Activated CD8-positive, alpha-beta memory T cell treated with anti-CD3 and anti-CD28 coated beads, Interleukin-2, amount 10 ng/mL, durations not matched to agents 7 days and 5 days (primary cell): ENCODE measurements at places on chromosomes 2 and 18.

GRCh38 chr2:237101118-237101979 lies 15.7 kb downstream of the COPS8 start:
- peaks cover 29% of the 10 kb centered on the region for H3K36me3 ChIP-seq
- no peak overlapping the region for H3K27ac ChIP-seq
- H3K4me3 ChIP-seq, result no peak overlapping the region
- no peak for DNase-seq

DNA sequence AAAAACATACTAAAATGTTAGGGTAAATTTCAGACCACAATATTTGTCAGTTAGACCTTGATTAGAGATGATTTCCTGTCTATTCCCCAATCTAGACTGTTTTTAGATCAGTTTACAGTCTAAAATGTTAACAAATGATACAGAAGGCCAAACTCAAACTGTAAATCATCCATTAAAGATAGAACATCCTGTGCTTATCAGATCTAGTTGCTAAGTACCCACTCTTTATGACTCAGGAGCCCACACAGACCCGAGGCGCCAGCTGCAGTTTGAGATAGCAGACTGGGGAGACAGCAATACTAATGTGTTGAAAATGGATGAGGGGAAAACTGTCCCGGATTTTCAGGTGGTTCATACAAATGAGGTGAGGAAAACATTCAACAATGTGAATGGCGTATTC lies 113.3 kb downstream of the SCG2 start:
- H3K4me3 ChIP-seq, result no peak overlapping the region
- H3K27ac ChIP-seq, result no peak overlapping the region
- H3K4me1 ChIP-seq, result no peaks in the 10 kb centered on the region
- H3K36me3 ChIP-seq, result no peaks in the 10 kb centered on the region

GRCh38 chr18:22915337-22915736 lies 17.8 kb upstream of the RBBP8 start:
- no peaks in the 10 kb centered on the region for H3K36me3 ChIP-seq
- no peak for DNase-seq
- H3K27me3 ChIP-seq, result peaks cover 8% of the 10 kb centered on the region
- no peak overlapping the region for H3K27ac ChIP-seq
- no peaks in the 10 kb centered on the region for H3K4me1 ChIP-seq

DNA sequence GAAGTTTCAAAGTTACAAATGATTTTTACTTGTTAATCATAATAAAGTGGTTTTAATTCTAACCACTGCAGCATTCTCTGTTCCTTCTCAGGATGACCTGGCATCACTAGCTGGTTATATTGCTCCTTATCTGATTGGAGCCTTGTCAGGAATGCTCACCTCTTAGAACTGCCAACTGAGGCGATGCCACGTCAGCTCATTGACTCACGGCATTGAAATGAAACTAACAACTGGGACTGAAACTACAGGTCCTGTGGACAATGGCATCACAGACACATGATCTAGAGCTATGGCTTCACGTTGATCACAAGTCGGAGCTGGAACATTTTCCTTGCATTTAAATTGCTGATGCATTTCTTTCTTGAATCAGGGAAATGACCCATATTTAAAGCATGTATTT lies 54.9 kb upstream of the MAP2 start:
- DNase-seq, result no peak
- H3K4me1 ChIP-seq, result no peaks in the 10 kb centered on the region
- H3K36me3 ChIP-seq, result no peaks in the 10 kb centered on the region
- H3K27me3 ChIP-seq, result no peaks in the 10 kb centered on the region
- H3K27ac ChIP-seq, result no peak overlapping the region

GRCh38 chr2:113225263-113226259 lies 51.8 kb downstream of the PSD4 start:
- H3K4me3 ChIP-seq, result no peak overlapping the region
- peaks cover 2% of the 10 kb centered on the region for H3K27me3 ChIP-seq
- H3K27ac ChIP-seq, result no peak overlapping the region

GRCh38 chr18:7980136-7980535 lies 413.0 kb downstream of the PTPRM start:
- H3K27me3 ChIP-seq, result no peaks in the 10 kb centered on the region
- no peak overlapping the region for H3K4me3 ChIP-seq
- no peaks in the 10 kb centered on the region for H3K36me3 ChIP-seq

DNA sequence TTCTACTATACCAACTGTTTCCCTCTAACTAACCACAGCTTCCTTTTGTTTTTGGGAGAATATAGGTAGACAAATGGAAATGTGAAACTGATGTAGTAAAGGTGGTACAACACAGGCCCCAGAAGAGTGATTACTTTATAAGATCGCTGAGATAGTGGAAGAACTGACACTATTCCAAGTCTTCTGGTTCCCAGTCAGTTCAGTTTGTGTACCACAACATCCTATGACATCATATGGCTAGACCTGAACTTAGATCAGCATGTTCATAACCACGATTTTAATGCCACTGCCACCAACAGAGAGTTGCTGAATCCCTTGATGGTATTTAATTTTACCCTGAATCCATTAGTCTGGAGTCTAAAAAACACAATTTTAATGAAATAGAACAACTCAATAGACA lies 328.9 kb downstream of the GPD2 start:
- H3K36me3 ChIP-seq, result peaks cover 2% of the 10 kb centered on the region
- peaks cover 5% of the 10 kb centered on the region for H3K27me3 ChIP-seq
- DNase-seq, result no peak

DNA sequence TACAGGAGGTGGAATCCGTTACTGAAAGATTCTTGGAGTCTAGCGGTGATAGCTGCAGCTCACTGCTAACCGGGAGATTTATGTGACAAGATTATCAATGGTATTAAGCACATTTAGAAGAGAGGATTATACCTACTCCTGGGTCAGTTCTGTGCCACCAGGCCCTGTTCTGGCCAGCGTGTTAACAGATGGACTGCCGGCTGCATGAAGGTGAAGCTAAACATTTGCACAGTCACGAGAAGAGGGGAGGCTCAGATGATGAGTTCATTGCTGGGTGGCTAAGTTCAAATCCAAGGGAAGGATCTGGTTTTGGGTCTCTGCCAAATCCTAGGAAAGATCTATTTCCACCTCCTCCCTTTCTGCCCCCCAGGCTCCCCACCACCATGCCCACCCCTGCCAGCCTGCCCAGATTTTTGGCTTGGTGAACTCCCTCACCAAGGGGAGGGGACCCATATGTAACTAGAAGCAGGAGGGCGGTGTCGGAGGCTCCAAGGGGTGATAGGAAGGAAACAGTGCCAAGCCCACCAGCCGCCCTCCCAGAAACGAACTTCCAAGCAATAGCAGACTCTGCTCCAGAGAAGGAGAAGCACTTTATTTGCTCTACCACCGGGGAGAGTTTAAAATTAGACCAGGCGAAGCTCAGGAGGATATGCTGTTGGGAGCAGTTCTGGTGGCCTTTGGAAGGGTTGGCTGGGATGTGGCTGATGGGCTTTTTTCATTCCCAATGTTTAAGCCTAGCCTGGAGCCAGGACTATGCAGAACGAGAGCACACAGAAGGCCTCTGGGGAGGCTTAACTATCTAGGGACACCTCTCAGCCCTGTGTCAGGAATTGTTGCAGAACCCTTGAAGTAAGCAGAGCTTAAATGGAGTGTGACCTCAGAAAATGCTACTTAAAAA lies 200.5 kb downstream of the KLHL29 start:
- no peak overlapping the region for H3K4me3 ChIP-seq
- H3K27me3 ChIP-seq, result peaks cover 2% of the 10 kb centered on the region
- no peak for DNase-seq
- H3K4me1 ChIP-seq, result no peaks in the 10 kb centered on the region
- H3K36me3 ChIP-seq, result no peaks in the 10 kb centered on the region

DNA sequence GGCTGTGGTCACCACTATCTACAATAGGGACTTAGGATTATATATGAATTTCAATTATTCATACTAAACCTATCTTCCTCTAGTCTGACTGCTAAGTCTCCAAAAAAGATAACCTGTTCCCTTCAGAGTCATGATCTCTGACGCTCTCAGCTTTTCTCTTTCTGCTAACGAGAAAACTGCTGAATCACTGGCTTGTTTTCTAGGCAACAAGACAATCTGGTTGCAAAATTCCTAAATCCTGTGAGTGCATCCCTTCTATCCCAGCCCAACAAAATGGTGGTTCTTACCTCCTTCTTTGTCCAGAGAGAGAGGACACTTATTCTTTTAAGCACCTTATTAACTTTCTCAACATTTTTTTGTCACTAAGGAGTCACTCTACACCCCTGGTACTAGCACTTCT lies 312.3 kb upstream of the PKDCC start:
- H3K4me1 ChIP-seq, result peaks cover 12% of the 10 kb centered on the region
- H3K27me3 ChIP-seq, result peaks cover 17% of the 10 kb centered on the region
- H3K4me3 ChIP-seq, result no peak overlapping the region
- H3K36me3 ChIP-seq, result no peaks in the 10 kb centered on the region
- no peak overlapping the region for H3K27ac ChIP-seq

GRCh38 chr18:76741346-76741745 lies 81.0 kb upstream of the ZNF236 start:
- H3K27ac ChIP-seq, result no peak overlapping the region
- no peak for DNase-seq
- H3K4me3 ChIP-seq, result no peak overlapping the region
- H3K36me3 ChIP-seq, result no peaks in the 10 kb centered on the region

DNA sequence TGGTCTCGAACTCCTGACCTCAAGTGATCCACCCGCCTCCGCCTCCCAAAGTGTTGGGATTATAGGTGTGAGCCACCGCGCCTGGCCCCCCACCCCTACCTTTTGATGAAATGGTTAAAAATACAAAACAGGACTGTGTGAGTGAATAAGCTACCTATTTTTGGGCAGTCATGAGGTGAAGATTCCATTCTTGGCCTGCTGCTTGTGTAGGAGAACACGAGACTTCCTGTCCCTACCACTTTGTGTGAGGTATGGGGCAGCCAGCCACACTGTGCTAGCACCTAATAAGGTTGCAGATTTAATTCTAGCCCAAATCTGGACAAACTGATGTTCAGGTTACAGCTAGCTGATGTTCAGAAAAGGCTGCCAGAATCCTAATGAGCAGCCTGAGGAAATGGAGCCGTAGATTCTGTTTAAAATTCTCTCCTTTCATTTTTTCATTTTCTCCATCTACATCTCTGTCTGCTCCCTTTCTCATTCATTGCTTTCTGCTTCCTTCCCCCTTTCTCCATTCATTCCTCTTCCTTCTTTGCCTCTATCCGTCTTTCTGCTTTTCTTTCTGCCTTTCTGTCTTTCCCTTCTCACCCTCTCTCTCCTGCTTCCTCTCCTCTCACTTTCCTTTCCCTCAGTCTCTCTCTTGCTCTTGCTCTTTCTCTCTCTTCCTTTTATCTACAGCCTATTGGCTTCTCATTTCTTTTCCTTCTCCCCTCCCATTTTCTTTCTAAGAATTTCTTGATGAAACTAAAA lies 4.6 kb upstream of the LTBP1 start:
- no peaks in the 10 kb centered on the region for H3K36me3 ChIP-seq
- H3K4me3 ChIP-seq, result no peak overlapping the region
- DNase-seq, result no peak
- no peak overlapping the region for H3K27ac ChIP-seq
- H3K4me1 ChIP-seq, result no peaks in the 10 kb centered on the region
- peaks cover 35% of the 10 kb centered on the region for H3K27me3 ChIP-seq

DNA sequence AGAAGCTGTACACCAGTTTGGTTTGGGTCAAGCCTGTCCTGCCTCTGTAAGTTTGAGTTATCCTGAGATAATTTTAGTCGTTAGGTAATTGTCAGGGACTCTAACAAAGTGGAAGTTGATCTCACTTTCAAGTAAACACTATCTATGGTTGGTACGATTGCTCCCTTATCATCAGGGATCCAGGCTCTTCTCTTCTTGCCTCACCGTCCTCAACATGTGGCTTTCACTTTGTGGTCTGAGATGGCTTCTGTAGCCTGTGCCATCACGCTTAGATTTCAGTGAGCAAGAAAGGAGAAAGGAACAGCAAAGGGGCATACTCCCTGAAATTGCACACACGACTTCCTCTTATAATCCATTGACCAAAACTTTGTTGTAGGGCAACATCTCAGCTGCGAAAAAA lies 115.6 kb downstream of the CTAGE1 start:
- no peak overlapping the region for H3K4me3 ChIP-seq
- H3K4me1 ChIP-seq, result no peaks in the 10 kb centered on the region
- no peak overlapping the region for H3K27ac ChIP-seq

DNA sequence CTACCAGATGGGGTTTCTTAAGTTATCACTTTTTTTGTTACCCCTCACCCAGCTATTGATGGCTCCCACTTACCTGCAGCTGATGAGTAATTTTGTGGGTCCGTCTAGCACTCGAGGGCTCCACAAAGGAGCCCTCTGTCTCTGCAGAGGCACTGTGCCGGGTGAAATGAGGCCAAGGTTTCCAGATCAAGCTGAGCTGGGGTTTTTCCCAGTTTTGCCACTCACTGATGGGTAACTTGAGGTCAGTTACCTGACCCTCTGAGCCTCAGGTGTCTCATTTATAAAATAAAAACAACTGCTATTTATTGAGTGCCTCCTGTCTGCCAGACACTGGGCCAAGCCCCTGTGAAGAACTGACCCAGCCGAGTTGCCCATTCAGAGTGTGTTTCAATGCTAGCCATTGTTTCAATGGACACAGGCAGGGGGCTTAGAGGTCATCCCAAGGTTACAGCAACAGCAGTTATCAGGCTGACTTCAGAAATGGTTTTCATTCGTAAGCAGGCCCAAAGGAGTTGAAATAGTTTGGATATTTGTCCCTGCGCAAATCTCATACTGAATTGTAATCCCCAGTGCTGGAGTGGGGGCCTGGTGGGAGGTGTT lies 192.9 kb downstream of the NCK2 start:
- no peaks in the 10 kb centered on the region for H3K27me3 ChIP-seq
- H3K4me3 ChIP-seq, result no peak overlapping the region
- no peak overlapping the region for H3K27ac ChIP-seq
- peaks cover 10% of the 10 kb centered on the region for H3K4me1 ChIP-seq
- DNase-seq, result no peak
- H3K36me3 ChIP-seq, result peaks cover 12% of the 10 kb centered on the region

- H3K4me3 ChIP-seq, result no peak overlapping the region
- no peak for DNase-seq
- H3K27ac ChIP-seq, result no peak overlapping the region
- no peaks in the 10 kb centered on the region for H3K27me3 ChIP-seq
- H3K36me3 ChIP-seq, result no peaks in the 10 kb centered on the region
Observed at GRCh38 chr2:16473575-16473974, 192.1 kb downstream of the CYRIA start.

DNA sequence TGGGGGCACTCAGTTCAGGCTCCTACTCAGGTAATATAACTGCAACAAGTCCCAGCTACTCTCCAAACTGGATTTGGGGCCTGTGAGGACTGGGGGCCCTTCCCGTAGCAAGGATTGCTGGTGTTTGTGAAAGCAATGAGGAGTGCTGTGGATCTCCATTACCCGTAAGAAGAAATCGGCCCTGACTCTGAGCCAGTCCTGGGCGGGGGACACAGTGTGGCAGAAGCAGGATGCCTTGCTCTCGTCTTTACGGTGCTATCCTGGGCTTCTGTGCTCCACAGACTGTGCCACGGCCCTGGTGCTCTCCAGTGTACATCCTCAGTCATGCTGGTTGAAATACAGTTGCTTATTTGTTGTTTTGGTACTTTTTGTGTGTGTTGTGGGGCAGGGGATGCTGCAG lies 172.9 kb downstream of the NDUFA10 start:
- H3K36me3 ChIP-seq, result no peaks in the 10 kb centered on the region
- no peak overlapping the region for H3K4me3 ChIP-seq
- DNase-seq, result no peak
- H3K27me3 ChIP-seq, result peaks cover 12% of the 10 kb centered on the region
